ENCODE measurements at places on chromosomes 13 and 19.

- DNase-seq = no peak
These were observed 11.8 kb upstream of the FBN3 start for GRCh38 chr19:8161135-8161646.

GRCh38 chr13:71055644-71056043 is 811.4 kb downstream of the DACH1 start:
- no peak for DNase-seq

DNA sequence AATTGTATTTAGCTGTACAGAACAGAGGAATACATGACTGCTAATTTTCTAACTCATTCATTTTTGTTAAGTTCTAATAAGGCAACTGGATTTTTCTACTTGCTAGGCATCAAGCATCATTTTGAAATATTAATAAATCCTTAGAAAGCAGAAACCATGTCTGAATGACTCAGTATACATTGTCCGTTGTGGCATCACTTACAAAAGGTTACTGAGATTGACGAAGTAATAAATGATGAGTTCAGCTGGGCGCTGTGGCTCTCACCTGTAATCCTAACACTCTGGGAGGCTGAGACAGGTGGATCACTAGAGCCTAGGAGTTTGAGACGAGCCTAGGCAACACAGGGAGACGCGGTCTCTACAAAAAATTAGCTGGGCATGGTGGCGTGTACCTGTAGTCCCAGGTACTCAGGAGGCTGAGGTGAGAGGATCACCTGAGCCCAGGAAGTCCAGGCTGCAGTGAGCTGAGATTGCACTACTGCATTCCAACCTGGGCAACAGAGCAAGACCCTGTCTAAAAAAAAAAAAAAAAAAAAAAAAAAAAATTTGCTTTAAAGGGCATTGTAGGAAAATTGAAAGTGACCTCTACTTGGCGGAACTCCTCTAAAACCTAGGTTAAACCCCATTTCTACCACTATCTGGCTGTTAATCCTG is 36.6 kb downstream of the LHFPL6 start:
- no peak for DNase-seq

- no peak for DNase-seq
These were observed 13.9 kb upstream of the MKNK2 start for GRCh38 chr19:2064788-2065524.

GRCh38 chr13:27980280-27980998 is 8.1 kb downstream of the URAD start:
- DNase-seq = no peak

GRCh38 chr19:4051175-4052101 is 15.3 kb downstream of the ZBTB7A start:
- peak; percentile 69 for DNase-seq

GRCh38 chr19:6677883-6678689 is 8.1 kb upstream of the TNFSF14 start:
- DNase-seq = no peak

- DNase-seq = no peak
These were observed 23.7 kb downstream of the CEBPA start for GRCh38 chr19:33278403-33279269.

DNA sequence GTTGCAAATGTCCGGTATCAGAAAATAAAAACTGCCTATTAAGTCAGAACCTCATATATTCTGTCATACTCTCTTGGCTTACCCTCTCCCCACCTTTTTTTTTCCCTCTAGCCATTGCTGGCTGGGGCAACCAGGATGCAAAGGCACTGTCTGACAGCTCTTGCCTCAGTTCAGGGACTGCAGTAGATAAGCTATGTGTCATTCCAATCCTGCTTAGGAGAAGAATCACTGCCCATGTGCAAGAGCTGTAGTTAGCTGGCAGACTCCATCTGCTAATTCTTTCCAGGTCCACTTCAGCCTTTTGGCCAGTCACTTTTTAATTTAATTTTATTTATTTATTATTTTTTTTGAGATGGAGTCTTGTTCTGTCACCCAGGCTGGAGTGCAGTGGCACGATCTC is 895.6 kb upstream of the SLC10A2 start:
- no peak for DNase-seq

- DNase-seq = no peak
These were observed 68.5 kb upstream of the POMP start for GRCh38 chr13:28590461-28590860.

GRCh38 chr19:35074426-35075201 is 33.1 kb downstream of the HPN start:
- no peak for DNase-seq

- DNase-seq = no peak
These were observed 5.7 kb upstream of the FPR3 start for GRCh38 chr19:51789061-51789795.

DNA sequence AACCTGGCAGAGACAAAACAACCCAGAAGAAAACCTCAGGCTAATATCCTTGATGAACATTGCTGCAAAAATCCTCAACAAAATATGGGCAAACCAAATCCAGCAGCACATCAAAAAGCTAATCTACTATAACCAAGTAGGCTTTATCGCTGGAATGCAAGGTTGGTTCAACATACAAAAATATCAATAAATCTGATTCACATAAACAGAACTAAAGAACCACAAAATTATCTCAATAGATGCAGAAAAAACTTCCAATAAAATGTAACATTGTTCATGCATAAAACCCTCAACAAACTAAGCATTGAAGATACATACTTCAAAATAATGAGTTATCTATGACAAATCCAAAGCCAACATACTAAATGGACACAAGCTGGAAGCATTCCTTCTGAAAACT is 8.8 kb downstream of the ZNF724 start:
- DNase-seq = no peak

- no peak for DNase-seq
These were observed 353.4 kb downstream of the OLFM4 start for GRCh38 chr13:53382008-53382407.

DNA sequence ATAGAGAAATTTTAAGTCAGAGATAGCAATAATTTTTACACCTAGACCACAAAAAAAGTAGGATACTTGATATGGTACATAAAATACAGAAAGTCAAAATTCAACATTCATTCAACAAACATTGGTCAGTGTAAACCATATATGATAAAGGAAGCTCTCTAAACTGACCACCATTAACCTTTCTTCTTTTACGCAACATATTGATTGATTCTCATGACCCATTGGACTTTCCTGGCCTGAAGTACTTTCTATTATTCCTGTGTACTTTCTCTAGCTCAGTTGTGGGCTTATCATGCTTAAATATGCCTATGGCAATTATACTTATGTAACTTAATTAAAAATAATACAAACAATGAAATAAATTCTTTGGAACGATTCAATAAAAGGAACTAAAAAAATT is 10.7 kb downstream of the PIBF1 start:
- no peak for DNase-seq

- DNase-seq = peak; percentile 36
These were observed 2.5 kb downstream of the KLK10 start for GRCh38 chr19:51016798-51017683.

DNA sequence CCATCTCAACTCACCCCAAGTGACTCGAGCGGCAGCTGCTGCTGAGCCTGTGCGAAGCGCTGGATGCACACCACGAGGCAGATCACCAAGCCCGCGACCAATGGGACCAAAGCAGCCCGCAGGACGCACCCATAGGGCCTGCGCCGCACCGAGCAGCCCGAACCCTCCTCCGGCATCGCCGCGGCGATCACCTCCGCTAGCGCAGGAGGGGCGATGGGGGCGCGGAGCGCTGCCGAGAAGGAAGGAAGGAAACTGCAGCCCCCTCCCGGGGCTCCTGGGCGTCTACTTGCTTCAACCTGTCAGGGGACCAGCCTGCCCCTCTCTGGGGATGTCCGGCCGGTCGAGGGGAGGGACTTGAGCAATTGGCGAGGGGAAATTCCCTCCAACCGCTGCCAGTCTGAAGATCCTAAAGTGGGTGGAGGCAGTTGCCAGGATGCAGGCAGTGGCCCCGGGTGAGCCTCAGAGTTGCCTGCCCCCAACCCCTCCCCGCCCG is at the start of gene CD70:
CD70 (minus strand) TSS at position 324 of the 493 bp plus-strand sequence; CDS start at position 176, 148 bp downstream.
- no peak for DNase-seq

Data from hepatic stellate cell (primary cell).